ENCODE measurements at places on chromosomes 3 and 15.
A peak's percentile ranks its signal among the peaks of the same experiment; 100 is the strongest.

GRCh38 chr15:64521726-64522164 lies 61.4 kb downstream of the ZNF609 start:
- DNase-seq: peak; percentile 52

GRCh38 chr3:88167704-88168103 lies 17.9 kb downstream of the C3orf38 start:
- no peak for DNase-seq

DNA sequence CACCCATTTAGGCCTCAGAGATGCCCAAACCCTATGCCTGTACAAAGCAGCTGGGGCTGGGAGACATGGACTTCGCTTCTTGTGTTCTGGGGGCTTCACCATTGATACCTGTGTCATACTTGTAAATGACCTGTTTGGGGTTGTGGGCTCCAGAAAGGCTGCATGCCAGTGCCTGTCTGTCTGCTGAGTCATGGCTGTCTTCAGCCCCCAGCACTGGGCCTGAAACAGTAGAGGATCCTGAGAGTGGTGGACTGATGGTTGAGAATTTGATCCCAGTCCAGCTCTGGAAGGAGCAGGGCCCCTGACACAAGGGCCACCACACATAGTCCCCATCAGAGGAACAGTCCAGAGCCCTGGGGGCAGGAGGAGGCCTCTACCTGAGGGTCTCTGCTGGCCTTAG lies 24.6 kb upstream of the APEH start:
- DNase-seq: no peak

- DNase-seq: no peak
Measured at GRCh38 chr3:129838086-129838485, 55.4 kb downstream of the TMCC1 start.

DNA sequence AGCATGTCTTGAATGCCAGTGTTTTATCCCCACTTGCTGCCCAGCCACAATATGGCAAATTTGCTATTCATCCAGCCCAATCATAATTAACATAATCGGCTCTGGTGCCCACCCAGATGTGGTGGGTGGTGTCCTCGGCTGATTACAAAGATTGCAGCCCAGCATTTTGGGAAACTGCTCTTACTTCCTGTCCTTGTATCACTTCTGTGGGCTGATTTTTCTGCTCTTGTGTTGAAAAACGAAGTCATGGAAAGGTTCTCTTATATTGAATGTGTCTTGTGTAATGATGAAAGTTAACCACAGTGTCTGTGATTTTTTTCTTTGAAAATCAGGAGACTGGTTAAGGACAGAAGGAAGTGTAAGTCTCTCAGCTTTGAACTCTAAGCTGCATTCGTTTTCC lies 141.7 kb downstream of the CACNA2D3 start:
- DNase-seq: no peak

Data from skeletal muscle cell (primary cell).